ENCODE measurements at places on chromosomes 6 and 20.
A peak's percentile ranks its signal among the peaks of the same experiment; 100 is the strongest.

DNA sequence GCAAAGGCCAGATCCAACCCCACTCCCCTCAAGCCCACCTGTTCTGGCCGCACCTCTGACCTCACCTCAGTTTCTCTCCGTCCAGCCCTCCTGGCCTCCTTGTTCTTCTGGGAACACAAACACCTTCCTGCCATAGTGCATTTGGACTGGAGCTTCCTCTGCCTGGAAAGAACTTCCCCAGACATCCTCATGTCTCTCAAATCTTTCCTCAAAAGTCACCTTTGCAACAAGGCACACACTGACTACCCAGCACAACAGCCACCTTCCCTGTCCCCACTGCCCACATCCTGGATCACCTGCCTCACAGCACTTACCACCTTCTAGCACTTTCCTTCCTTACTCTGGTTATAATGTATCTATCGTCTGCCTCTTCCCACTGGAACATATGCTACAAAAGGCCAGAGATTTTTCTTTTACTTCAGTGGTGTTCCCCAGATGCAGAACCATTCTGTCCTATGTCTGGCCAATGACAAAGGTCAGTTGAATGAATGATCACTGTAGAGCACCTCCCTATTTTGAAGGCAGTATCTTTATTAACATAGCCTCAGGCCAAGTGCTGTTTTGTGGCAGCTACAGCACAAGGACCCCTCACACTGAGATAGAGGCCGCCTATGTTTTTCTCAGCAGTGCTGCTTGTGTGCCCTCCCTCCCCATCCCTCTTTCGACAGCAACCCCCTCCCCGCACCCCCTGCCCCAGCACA lies 4.1 kb downstream of the HLA-B start:
- peak; percentile 62 for DNase-seq

DNA sequence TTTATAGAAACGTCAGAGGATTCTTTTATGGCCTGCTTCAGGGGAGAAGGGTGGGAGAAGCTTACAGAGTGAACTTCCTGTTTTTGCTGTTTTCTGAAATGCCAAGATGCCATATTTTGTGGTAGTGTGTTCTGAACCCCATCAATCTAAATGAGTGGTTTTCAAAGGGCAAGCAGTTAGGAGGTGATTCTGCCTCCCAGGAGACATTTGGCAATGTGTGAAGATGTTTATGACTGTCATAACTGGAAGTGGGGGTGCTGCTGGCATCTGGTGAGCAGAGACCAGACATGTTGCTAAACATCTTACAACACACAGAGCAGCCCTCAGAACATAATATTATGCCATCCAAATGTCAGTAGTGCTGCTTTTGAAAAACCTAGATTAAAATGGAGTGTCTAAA lies 6.0 kb upstream of the PRL start:
- no peak for DNase-seq

GRCh38 chr6:32068867-32069266 lies 30.7 kb downstream of the CYP21A2 start:
- DNase-seq = no peak

- no peak for DNase-seq
These were observed 833.0 kb downstream of the EPHA7 start for GRCh38 chr6:92586236-92586977.

DNA sequence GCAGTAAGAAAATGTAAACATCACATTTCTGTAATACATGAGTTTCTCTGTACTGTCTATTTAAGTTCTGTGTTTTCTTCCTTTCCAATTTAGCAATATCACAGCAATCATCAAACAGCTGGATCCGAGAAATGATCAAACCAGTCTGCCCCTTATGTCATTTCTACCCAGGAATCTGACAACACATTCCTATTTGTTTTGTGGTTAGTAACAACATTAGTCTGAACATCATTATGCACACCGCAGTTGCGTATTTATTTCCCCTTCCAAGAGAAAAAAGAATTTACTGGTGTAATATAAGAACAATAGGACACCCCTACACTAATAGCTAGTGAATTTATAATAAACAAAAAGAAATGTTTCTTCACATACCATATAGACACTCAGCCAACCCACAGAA lies 179.5 kb downstream of the BTBD9 start:
- DNase-seq = peak; percentile 65

- DNase-seq = peak; percentile 83
These were observed 9.0 kb downstream of the ATF6B start for GRCh38 chr6:32118782-32119628.

- DNase-seq = no peak
These were observed 2.9 kb downstream of the SIRPB1 start for GRCh38 chr20:1616858-1617434.

GRCh38 chr20:52332649-52333250 lies 141.2 kb upstream of the ZFP64 start:
- DNase-seq = no peak

DNA sequence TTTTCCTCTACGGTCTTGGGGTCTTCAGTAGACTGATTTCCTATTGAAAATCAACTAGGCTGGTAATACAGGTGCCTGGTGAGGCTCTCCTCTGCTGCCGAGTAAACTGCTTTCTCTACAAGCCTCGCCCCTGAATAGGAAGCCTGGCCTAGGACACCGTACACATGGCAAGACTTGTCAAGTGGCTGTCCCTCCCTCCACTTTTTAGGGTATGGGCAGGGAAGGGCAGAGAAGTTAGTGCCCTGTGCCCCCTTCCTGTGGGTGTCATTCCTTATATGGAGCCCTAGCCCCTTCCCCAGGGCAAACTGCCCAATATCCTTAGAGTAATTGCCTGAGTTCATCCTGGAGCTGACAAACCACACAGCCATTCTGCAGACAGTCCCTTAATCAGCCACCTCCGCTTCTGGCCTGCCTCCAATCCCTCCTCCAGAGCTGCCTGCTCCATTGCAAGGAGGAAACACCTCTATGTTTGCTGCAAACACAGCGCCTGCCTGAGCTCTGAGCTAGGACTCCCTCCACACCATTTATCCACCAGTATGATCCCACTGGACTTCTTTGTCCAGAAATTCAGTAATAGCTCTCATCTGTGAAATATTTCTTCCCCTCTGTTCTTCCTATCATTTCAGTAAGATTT lies 93.1 kb downstream of the CHD6 start:
- peak; percentile 23 for DNase-seq

- DNase-seq = peak; percentile 30
These were observed 112.4 kb upstream of the ARG1 start for GRCh38 chr6:131460614-131461000.

DNA sequence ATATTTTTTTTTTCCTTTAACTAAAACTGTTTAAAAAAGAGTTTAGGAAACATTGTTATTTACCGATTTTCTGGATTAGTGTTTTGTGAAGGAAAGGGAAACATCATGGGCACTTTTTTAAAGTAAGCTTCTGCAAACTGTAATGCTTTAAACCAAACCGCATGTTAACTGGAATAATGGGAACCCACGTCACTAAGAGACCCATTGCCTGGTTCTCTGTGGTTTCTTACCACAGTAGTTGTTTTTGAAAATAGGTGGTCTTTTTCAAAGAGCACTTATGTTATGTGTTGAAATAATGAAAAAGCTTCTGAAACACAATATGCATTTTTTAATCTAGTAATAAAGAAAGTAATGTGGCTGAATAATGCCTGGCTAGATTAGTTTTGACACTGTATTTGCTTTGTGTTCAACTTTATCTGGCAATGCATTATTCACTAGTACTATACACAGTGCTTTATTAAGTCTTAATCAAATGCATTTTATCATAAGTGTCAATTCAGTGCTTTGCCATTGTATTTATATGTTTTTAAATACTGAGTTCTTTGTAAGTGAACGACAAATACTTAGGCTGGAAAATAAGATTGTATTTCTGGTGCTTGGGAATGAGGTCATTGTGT lies 754.1 kb upstream of the FLRT3 start:
- no peak for DNase-seq

GRCh38 chr20:38392356-38392755 lies 42.8 kb downstream of the SNHG17 start:
- peak; percentile 16 for DNase-seq

GRCh38 chr6:83117802-83118201 lies 50.3 kb downstream of the DOP1A start:
- no peak for DNase-seq

- no peak for DNase-seq
These were observed 181.9 kb upstream of the KCNG1 start for GRCh38 chr20:51204794-51205193.

GRCh38 chr6:145608850-145609249 lies 126.5 kb downstream of the EPM2A start:
- no peak for DNase-seq

GRCh38 chr6:159414711-159415110 lies 245.5 kb downstream of the FNDC1 start:
- DNase-seq = no peak

DNA sequence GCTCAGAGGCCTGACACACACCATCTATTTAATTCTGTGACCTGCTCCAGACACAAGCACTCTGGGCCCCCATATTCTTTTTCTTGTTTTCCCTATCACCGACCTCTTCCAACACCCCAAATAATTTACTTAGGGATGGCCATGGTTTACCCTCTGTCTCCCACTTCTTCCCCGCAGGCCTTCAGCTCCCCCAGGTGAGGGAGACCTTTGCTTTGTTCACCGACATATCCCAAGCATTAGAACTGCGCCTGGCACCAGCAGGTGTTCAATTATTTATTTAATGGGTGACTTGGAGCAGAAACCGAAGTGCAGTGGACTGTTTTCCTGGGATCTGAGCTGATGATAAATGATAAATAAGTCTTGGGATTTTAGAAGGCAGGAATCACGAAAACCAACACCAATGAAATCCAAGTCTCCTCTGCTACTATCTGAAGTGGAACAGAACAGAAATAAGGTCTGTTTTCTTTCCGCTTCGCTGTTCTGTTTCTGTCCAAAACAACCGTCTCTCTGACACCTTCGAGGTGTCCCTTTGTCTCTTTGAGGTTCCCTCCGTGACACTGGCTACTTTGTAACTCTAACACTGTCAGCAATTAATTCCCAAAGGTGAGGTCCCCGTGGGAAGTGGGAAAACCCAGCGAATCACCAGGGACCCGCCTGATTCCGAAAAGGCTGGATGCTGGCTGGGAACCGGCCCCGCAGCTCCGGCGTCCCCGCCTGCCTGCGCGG lies 1.1 kb upstream of the RIN2 start:
- no peak for DNase-seq

- no peak for DNase-seq
These were observed 13.7 kb downstream of the FOXP4 start for GRCh38 chr6:41559655-41560427.

- DNase-seq = peak; percentile 81
These were observed 751.0 kb downstream of the CD109 start for GRCh38 chr6:74447013-74447412.

DNA sequence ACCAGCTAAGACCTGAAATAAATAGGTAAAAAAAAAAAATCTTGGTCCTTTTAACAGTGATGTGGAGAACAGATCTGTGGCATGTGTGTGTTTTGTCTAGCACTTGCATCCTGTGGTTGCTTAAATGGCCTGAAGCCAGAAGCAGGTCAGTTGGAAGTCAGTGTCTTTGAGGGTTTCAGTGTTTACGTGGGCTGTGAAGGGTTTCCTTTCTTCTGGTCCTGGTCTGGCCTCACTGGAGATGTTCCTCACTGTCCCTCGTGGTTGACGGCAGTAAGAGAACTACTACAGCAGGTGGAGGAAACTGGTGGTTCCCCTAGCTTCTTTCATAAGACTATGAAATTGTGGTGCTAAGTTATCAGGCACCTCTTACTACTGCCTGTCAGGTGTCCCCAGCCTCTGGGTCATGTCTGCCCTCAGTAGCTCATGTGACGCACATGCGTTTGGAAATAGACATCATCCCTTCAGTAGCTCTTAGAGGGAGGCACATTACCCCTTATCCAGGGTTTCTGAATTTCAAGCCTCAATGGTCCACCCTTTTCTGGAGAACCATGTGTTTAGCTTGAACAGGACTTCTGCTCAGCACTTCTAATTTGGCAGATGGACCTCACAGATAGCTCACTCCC lies 59.4 kb upstream of the SCP2D1 start:
- DNase-seq = peak; percentile 17

- DNase-seq = peak; percentile 71
These were observed 132.6 kb upstream of the CST7 start for GRCh38 chr20:24816431-24816830.

- DNase-seq = peak; percentile 96
These were observed 19.4 kb upstream of the TUBB2A start for GRCh38 chr6:3176562-3177355.

DNA sequence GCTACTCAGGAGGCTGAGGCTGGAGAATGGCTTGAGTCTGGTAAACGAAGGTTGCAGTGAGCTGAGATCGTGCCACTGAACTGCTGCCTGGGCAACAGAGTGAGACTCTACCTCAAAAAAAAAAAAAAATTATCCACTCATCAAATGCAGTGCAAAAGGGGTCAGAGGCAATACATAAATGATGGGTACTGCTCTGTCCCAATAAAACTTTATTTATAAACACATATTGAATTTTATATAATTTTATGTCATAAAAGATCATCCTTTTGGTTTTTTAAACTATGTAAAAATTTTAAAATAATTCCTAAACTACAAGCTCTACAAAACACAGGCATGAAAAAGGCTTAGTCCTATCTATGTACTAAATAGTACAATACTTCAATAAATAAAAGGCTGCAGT lies 10.3 kb downstream of the KHDC1 start:
- DNase-seq = no peak

All from M059J (cell line).